ENCODE measurements at places on chromosomes 11 and 22.

- DNase-seq, result no peak
These were observed 6.4 kb downstream of the BAIAP2L2 start for GRCh38 chr22:38104084-38104483.

DNA sequence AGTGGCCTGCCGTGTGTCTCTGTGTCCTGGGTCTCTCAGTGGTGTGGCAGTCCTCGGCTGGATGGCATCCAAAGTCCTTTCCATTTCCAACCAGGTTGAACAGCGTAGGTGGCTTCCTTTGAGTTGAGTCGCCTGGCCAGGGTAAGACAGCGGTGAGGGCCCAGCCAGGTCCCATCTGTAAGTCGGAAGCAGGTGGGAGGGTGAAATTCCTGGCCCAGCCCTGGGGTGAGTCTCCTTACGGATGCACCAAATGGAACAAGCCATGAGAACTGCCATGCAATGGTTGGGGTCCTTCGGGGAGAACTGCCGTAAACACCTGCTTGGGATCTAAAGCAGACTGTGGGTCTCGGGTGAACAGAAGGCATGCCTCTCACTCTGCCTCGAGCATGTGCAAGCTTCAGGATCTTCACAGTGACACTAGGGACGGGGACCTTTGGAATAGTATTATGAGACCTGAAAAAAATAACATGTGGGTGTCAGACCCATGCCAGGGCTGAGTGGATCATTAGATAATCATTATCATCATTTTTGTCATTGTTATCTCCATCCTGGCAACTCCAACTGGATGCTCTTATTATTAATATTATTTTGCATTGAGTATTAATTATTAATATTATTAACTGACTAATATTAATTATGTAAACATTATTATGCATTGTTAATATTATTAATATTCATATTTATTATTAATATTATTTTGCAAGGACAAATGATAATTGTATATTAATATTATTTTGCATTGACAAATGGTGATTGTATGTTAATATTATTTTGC, 57.7 kb upstream of the LINC01488 start:
- DNase-seq, result no peak

DNA sequence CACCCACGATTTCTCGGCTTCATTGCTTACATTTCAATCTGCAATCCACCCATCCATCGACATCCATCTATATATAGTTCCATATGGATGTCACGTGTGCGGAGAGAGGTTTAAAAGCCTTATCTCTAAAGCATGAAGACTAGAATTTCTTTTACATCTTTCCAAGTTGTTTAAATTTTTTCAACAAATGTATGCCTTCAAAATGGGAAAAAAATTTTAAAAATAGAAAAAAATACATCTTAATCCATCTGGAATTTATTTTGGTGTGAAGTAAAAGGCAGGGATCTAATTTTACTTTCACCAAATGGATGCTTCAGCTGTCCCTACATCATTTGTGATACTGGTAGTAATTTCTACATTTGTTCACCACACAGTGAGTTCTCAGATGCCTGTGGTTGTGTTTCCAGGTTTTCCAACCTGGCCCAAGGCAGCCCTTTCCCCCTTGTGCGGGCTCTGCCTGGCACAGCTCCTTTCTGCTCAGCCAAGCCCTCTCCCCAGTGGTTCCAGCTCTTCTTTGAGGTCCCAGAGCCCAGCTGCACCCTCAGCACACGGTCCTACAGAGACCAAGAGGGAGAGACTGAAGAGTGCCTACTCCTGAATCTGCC, 37.6 kb upstream of the KLHL35 start:
- no peak for DNase-seq

- no peak for DNase-seq
These were observed 68.2 kb downstream of the FBXO7 start for GRCh38 chr22:32542677-32543357.

GRCh38 chr11:84243629-84244263, 957.6 kb upstream of the CCDC90B start:
- no peak for DNase-seq

DNA sequence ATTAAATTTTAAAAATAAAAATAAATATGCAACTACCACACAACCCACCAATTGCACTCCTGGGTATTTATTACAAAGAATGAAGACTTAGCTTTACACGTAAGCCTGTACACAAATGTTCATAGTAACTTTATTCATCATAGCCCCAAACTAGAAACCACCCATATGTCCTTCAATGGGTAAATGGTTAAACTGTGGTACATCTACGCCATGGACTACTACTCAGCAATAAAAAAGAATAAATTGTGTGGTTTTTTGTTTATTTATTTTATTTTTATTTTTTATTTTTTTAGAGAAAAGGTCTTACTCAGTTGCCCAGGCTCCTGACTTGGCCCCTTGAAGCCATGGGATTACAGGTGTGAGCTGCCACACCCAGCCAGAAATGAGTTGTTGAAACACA, 14.6 kb downstream of the GAL start:
- DNase-seq, result no peak

DNA sequence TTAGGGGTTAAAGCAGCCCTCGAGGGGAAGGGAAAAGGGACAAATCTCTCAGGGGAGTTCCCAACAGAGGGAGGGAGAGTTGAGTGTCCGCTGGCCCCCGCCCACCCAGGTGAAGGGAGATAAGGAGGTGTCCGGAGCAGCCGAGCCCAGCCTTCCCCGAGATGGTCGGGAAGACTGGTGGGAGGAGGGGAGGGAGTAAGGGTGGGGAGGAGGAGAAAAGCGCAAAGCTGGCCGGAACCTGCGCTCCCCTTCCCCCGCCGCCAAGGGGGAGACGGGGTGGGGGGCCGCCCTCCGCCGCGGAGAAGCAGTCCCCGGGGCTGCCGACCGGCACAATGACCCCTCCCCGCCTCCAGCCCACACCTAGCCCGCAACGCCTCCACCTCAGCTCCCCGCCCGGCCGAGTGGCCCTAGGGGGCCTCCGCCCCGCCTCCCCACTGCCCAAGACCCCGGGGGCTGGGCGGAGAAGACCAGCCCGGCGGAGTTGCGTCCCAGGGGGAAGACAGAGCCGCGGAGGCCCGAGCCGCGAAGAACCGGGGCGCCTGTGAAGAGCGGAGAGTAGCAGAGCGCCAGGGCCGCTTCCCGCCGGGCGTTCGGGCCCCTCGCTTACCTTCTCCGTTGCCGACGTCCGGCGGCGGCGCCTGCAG, 479 bp downstream of the RSF1 start:
- DNase-seq, result peak; percentile 35

DNA sequence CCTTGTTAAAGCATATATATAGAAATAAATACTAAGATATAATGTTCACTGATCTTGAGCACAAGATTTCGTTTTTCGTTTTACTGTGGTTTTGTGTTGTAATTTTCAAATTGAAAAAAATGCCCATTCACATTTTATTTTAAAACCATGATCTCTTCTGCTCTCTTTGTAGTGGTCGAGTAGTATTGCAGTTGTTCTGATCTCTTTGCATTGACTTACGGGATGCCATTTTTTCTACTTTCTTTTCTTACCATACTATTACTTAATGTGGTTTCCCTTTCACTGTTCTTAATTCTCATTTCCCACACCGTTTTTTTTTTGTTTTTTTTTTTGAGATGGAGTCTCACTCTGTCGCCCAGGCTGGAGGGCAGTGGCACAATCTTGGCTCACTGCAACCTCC, 289.6 kb downstream of the DYNC2H1 start:
- DNase-seq, result no peak

DNA sequence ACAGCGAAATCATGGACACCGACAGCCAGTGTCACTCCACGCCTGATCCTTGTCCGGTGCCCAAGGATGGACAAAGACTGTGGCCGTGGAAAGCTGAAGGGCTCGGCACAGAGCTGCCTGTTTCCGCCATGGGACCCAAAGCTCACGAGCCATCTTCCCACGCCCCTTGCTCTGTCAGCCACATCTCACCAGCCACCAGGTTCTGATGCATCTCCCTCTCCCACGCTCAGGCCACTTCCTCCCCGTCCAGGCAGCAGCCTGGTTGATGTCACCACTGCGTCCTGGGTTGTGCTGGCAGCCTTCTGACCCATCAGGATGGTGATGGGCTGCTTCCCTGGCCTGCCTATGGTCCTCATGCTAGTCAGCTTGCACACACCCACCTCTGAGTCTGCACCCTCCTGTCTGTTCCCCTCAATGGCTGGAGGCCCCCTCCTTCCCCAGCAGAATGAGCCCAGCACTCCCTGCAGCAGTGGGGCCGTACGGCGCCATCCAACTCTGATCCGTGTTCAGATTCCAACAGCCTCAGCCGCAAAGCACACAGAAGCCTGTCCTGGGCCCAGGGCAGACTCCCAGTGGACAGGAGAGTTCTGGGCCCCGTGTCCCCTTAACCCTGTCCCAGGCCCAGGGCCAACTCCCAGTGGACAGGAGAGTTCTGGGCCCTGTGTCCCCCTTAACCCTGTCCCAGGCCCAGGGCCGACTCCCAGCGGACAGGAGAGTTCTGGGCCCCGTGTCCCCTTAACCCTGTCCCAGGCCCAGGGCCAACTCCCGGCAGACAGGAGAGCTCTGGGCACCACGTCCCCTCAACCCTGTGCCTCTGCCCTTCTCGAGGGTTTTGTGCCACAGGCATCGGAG, 259.5 kb downstream of the BRD1 start:
- DNase-seq, result no peak

DNA sequence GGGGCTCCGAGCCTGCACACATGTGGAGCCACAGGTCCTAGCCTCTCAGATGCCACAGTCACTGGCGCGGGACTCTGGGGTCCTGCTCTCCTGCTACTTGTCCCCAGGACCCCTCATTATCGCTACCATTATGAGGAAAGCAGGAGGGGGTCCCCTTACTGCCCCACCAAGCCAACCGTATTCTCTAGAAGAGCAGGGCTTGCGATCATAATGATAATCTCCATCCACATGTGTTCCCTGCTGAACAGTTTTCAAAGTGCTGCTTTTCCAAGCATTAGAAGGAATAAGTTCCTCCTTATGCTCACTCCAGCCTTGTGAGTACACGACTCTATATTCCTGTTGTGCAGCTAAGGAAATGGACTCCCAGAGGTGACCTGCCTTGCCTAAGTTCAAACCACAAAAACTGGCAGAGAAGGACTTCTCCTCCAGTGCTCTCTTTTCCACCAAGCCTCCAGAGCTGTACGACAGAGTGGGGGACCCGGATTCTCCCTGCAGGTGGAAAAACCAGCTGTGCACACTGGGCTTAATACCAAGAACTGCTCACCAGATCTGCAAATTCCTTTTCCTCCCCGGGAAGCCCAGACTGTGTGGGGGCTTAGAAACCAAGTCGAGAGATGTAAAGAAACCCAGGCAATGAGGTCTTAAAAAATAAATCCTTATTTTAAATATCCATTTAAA, 92.8 kb upstream of the DRD2 start:
- DNase-seq, result no peak

DNA sequence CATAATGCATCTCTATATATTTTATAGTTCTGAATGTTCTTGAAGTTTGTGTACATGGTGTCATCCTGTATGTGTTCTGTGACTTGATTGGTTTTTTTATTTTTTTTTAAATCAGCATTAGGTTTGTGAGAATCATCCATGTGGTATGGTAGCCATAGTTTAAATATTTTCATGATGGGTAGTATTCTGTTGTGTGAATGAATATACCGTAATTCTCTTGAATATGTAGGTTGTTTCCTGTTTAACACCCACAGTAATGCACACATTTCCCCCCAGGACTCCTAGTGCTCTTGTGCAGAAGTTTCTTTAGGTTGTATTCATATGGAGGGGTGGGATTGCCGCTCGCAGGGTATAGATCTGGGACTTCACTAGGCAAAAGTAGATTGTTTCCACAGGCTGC, 2.0 kb downstream of the PACS1 start:
- peak; percentile 70 for DNase-seq

GRCh38 chr22:23278883-23279675, 98.8 kb downstream of the BCR start:
- DNase-seq, result no peak

DNA sequence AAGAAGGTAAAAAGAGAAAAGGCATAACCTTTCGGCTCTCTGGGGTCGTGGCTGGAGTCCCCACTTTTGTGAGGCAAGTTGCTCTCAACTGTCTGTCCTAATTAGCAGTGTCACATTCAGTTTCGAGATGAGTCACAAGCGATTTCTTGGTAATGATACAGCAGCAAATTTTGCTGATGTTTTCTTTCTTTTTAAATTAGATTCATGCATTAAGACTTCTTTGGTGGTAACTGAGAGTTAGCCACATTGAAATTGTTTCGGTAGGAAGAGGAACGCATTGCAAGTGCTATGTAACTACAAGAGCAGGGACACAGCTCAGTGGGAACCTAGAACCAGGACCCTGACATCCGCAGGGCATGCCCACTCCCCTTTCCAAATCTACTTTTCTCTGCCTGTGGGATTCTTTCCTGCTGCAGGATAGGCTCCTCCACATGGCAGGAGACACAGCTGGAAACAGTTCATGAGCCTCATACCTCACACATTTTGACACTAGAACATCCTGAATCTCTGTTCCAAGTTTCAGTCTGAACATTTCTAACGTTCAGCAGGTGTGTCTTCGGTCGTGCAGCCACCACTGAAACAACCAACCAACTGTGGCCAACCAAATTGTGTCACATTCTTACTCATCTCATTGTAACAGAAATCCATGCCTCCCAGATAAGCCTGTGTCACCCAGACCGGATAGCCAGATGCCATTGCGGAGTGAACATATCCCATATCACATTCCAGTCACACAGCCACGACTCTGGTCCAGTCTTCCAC, 987.6 kb downstream of the NTM start:
- no peak for DNase-seq

GRCh38 chr11:19275496-19275895, 34.8 kb upstream of the E2F8 start:
- DNase-seq, result no peak

- no peak for DNase-seq
These were observed 31.6 kb downstream of the TBC1D22A start for GRCh38 chr22:46794067-46794466.

DNA sequence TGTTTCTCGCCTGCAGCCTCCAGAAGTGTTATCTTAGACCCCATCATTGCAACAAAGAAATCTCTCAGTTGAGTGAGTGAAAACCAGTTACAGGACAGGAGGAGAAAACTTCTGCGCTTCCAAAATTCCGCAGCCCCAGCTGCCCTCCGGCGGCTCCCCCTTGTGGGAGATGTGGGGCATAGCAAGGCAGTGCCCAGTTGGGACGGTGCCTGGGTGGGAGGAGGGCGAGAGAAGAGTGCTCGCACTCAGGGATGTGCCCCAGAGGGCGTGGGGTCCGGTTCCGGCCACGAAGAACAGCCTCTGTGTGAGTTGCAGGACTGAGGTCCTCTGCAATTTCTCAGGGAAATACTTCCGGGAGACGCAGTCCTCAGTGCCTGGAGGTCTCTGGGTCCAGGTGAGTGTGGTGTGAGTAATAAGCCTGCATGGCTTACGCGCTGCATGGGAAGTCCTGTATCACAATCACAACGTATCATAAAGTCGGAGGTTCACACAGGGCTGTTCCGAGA, 87.0 kb upstream of the BLID start:
- peak; percentile 81 for DNase-seq

- DNase-seq, result peak; percentile 73
These were observed 766 bp upstream of the CAPRIN1 start for GRCh38 chr11:34050581-34051348.

- DNase-seq, result no peak
These were observed 26.1 kb downstream of the UBE2L3 start for GRCh38 chr22:21593406-21594232.

- DNase-seq, result no peak
These were observed 6.9 kb downstream of the CADM1 start for GRCh38 chr11:115497303-115497702.

Data from fibroblast of skin of right quadriceps (primary cell).